Endodermal cell (in vitro differentiated cells): ENCODE measurements at places on chromosomes 11 and 22. TPM values are rescaled to one million over a fixed set of nuclear protein-coding genes. Genes with fewer than 3 reads are reported as not detected.

GRCh38 chr22:25668437-25668836 lies 73.6 kb upstream of the MYO18B start:
- DNase-seq, result no peak
- no peaks in the 10 kb centered on the region for H3K36me3 ChIP-seq
- H3K4me3 ChIP-seq, result no peak overlapping the region
- H3K27ac ChIP-seq, result no peak overlapping the region
- H3K4me1 ChIP-seq, result no peaks in the 10 kb centered on the region

The SAC3D1 gene
- total RNA-seq, result 6.9 to 11.6 TPM (median 11.4 TPM) in 3 replicates

The MS4A13 gene
- not detected in 2 replicates for total RNA-seq

The MPPED1 gene
- 0.11 TPM in 1 of 3 replicates, not detected in the others for total RNA-seq

- no peaks in the 10 kb centered on the region for H3K4me1 ChIP-seq
- DNase-seq, result peak; percentile 33
- no peak overlapping the region for H3K27ac ChIP-seq
Measured at GRCh38 chr11:117918366-117919255, 10.6 kb downstream of the TMPRSS13 start.

DNA sequence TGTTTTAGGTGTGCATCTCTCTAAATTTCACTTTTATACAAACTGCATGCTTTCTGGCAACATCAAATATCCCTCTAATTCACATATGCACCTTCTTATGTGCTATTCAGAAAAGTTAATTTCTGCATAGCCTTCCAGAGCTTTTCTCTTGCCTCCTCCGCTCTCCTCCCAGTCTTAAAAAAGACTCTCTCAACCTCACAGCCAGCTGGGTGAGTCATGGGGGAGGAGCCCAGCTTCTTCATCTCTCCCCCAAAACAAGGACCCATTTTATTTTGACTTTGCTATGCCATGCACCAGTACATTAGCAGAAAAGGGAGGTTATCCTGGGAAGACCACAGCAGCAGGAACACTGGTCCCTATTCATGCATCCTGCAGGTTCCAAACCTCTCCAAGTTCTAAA lies 234.4 kb downstream of the KCNA4 start:
- no peak for DNase-seq
- no peaks in the 10 kb centered on the region for H3K27me3 ChIP-seq
- H3K36me3 ChIP-seq, result no peaks in the 10 kb centered on the region
- H3K4me1 ChIP-seq, result no peaks in the 10 kb centered on the region
- no peak overlapping the region for H3K4me3 ChIP-seq
- H3K27ac ChIP-seq, result no peak overlapping the region

The USP47 gene
- 22.8 to 26.9 TPM (median 26.2 TPM) in 3 replicates for total RNA-seq

The GUCY1A2 gene
- total RNA-seq, result 2.8 and 3.7 TPM in 2 replicates

- H3K27me3 ChIP-seq, result no peaks in the 10 kb centered on the region
- DNase-seq, result no peak
- H3K36me3 ChIP-seq, result no peaks in the 10 kb centered on the region
- H3K4me3 ChIP-seq, result no peak overlapping the region
- peaks cover 8% of the 10 kb centered on the region for H3K4me1 ChIP-seq
- H3K27ac ChIP-seq, result no peak overlapping the region
Measured at GRCh38 chr11:34570584-34570983, 50.3 kb upstream of the EHF start.

DNA sequence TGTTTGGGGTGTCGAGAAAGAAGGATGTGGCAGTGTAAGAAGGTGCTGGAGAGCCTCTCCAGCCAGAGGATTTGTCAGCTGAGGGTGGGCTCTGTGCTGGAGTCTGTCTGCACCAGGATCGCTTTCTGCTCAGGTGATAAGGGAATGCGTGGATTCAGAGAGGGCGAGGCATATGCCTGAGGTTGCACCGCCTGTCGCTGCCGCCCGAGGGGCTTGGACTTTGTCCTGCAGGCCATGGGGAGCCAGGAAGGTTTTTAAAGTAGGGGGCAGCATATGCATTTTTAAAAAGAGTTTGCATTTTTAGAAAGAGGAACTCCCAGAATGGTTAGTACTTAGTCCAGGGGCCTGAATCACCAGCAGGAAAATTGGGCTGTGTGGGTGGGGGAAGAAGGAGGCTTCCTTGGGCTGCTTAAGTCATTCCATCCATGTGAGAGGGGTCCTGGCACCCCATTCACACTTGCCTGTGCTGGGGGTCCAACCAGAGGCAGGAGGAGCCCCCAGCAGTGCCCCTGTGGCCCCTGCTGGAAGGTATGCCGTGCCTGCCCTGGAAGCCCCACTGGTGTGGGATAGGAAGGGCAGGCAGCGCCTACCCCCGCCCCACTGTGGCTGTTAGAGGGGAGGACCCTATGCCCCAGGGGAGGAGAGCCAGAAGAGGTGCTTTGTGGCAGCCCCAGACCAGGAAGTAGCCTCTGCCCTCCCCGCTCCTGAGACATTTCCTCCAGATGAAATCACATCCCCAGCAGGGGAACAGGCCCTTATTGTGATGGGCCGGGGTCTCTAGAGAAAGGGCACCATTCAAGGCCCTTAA lies 35.8 kb upstream of the MYRF start:
- H3K27me3 ChIP-seq, result no peaks in the 10 kb centered on the region
- no peak overlapping the region for H3K4me3 ChIP-seq
- peaks cover 9% of the 10 kb centered on the region for H3K4me1 ChIP-seq
- no peak overlapping the region for H3K27ac ChIP-seq

GRCh38 chr22:29916007-29916544 lies 33.1 kb downstream of the MTMR3 start:
- H3K36me3 ChIP-seq, result no peaks in the 10 kb centered on the region
- no peaks in the 10 kb centered on the region for H3K27me3 ChIP-seq
- no peak for DNase-seq
- H3K4me1 ChIP-seq, result no peaks in the 10 kb centered on the region

- peak; percentile 81 for DNase-seq
- no peaks in the 10 kb centered on the region for H3K36me3 ChIP-seq
- H3K4me1 ChIP-seq, result peaks cover 4% of the 10 kb centered on the region
- H3K27ac ChIP-seq, result no peak overlapping the region
Measured at GRCh38 chr11:70226967-70227366, 23.9 kb downstream of the FADD start.

The OR5AR1 gene
- total RNA-seq, result not detected in 3 replicates

- DNase-seq, result no peak
- H3K36me3 ChIP-seq, result no peaks in the 10 kb centered on the region
- H3K4me3 ChIP-seq, result no peak overlapping the region
- peaks cover 10% of the 10 kb centered on the region for H3K27me3 ChIP-seq
- no peaks in the 10 kb centered on the region for H3K4me1 ChIP-seq
- no peak overlapping the region for H3K27ac ChIP-seq
Measured at GRCh38 chr11:95084509-95084908, 5.1 kb upstream of the ENDOD1 start.

The ENTHD1 gene
- total RNA-seq, result not detected in 2 replicates

DNA sequence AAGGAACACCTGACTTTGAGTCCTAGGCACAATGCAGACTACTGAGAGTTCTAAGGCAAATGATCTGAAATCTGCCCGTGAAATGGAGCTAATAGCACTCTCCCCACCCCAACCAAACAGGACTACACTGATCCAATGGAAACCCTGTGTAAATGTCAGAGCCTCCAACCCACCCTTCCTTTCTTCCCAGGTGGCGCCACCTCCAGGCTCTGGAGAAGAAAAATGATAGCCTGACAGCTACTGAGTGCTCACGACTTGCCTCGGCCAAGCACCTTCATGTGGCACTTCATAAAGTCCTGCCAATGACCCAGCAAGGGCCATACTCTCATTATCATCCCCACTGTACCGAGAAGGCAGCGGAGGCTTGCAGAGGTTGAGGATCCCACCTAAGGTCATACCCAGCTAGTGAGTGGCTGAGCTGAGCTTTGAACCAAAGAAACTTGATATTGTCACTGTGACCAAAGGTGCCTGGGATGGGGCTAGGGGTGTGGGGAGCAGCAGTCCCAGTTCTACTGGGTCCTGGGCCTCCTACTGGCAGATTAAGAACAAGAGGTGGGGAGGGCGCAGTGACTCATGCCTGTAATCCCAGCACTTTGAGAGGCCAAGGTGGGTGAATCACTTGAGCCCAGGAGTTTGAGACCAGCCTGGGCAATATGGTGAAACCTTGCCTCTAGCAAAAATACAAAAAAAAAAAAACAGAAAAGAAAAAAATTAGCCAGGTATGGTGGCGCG lies 20.5 kb downstream of the TST start:
- H3K36me3 ChIP-seq, result no peaks in the 10 kb centered on the region
- no peaks in the 10 kb centered on the region for H3K4me1 ChIP-seq
- no peaks in the 10 kb centered on the region for H3K27me3 ChIP-seq
- peak; percentile 74 for DNase-seq

GRCh38 chr22:26922806-26923205 lies 265.4 kb downstream of the MIAT start:
- no peaks in the 10 kb centered on the region for H3K4me1 ChIP-seq
- peaks cover 5% of the 10 kb centered on the region for H3K27me3 ChIP-seq
- H3K27ac ChIP-seq, result no peak overlapping the region
- H3K4me3 ChIP-seq, result no peak overlapping the region
- peak; percentile 92 for DNase-seq
- H3K36me3 ChIP-seq, result no peaks in the 10 kb centered on the region

- H3K27me3 ChIP-seq, result no peaks in the 10 kb centered on the region
- no peak overlapping the region for H3K27ac ChIP-seq
- no peak for DNase-seq
- no peaks in the 10 kb centered on the region for H3K36me3 ChIP-seq
- H3K4me3 ChIP-seq, result no peak overlapping the region
- peaks cover 7% of the 10 kb centered on the region for H3K4me1 ChIP-seq
Measured at GRCh38 chr11:122897606-122898210, 15.1 kb downstream of the JHY start.

DNA sequence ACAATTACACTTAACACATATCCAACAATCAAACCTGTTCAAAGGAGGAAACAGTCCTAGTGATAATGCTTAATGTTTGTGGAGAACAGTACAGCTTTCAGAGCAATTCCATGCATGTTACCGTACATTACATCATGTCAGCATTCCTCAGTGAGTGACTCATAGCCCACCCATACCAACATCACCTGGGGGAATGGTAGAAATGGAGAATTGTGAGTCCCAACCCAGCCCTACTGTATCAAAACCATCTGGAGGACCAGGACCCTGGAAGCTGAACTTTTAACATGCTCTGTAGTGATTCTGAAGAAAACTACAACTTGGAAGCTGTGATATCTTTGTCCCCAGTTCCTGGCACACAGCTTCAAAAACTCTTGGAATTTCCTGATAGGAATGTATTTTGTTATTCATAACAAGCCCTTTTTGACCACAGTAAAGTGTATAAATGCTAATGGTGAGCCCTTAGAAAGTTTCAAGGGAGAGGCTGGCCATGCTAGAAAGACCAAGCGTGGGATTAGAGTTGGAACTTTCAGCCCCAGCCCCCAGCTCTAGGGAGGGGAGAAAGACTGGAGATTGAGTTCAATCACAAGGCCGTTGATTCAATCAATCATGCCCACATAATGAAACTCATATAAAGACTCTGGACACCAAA lies 301.1 kb downstream of the BUD13 start:
- H3K4me3 ChIP-seq, result no peak overlapping the region
- no peaks in the 10 kb centered on the region for H3K36me3 ChIP-seq
- H3K27ac ChIP-seq, result no peak overlapping the region

The OR51E2 gene
- total RNA-seq, result not detected in 2 replicates

The CNGA4 gene
- 1.7 to 3.2 TPM (median 2.8 TPM) in 3 replicates for total RNA-seq

GRCh38 chr11:31671681-31672080 lies 139.4 kb downstream of the PAX6 start:
- no peaks in the 10 kb centered on the region for H3K27me3 ChIP-seq
- no peak overlapping the region for H3K4me3 ChIP-seq
- DNase-seq, result no peak
- no peak overlapping the region for H3K27ac ChIP-seq
- no peaks in the 10 kb centered on the region for H3K4me1 ChIP-seq
- H3K36me3 ChIP-seq, result no peaks in the 10 kb centered on the region

The UPK3A gene
- 0.70 TPM in 1 of 2 replicates, not detected in the other for total RNA-seq

- H3K4me3 ChIP-seq, result no peak overlapping the region
- H3K4me1 ChIP-seq, result no peaks in the 10 kb centered on the region
- H3K27me3 ChIP-seq, result no peaks in the 10 kb centered on the region
- no peak overlapping the region for H3K27ac ChIP-seq
- no peaks in the 10 kb centered on the region for H3K36me3 ChIP-seq
- peak; percentile 13 for DNase-seq
Measured at GRCh38 chr11:111413849-111414248, 34.8 kb upstream of the POU2AF1 start.

- no peaks in the 10 kb centered on the region for H3K36me3 ChIP-seq
- H3K27ac ChIP-seq, result no peak overlapping the region
- no peaks in the 10 kb centered on the region for H3K4me1 ChIP-seq
- H3K4me3 ChIP-seq, result no peak overlapping the region
- DNase-seq, result no peak
Measured at GRCh38 chr11:19994672-19995071, 165.6 kb downstream of the DBX1 start.

The GRM5 gene
- total RNA-seq, result 0.07 TPM in 1 of 3 replicates, not detected in the others

DNA sequence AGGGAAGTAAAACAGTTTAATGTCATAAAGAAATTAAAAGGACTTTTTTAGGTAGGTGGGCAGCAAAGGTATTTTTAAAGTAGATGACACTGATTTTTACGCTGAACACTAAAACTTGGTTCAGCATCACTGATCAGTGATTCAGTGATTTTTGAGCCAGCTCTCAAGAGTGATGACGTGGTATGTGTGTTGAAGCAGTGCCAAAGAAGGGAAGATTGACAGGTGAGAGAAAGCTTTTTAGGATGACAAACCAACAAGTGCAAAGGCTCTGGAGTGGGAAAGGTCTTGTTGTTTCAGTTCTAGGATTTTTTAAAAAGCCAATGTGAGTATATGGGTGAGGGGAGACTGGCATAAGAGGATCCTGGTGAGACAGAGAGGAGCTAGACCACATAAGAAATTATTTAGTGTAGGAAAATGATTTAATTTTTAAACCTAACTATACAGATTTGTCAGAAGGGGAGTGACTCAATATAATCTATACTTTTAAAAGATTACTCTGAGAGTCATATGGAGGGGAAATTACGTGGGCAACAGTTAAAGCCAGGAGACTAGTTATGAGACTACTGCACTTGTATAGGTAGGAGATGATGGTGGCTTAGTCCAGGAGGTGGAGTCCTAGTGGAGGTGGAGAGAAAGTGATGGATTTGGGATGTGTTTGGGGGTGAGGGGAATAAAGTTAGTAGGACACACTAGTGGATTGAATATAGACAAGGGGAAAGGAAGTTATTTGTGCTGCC lies 17.6 kb upstream of the CALCB start:
- no peak overlapping the region for H3K27ac ChIP-seq
- H3K4me1 ChIP-seq, result no peaks in the 10 kb centered on the region
- H3K27me3 ChIP-seq, result no peaks in the 10 kb centered on the region
- no peaks in the 10 kb centered on the region for H3K36me3 ChIP-seq
- DNase-seq, result no peak
- no peak overlapping the region for H3K4me3 ChIP-seq

- DNase-seq, result peak; percentile 59
- H3K36me3 ChIP-seq, result no peaks in the 10 kb centered on the region
- no peaks in the 10 kb centered on the region for H3K27me3 ChIP-seq
- peaks cover 3% of the 10 kb centered on the region for H3K4me1 ChIP-seq
- no peak overlapping the region for H3K27ac ChIP-seq
Measured at GRCh38 chr11:15276621-15277020, 161.9 kb downstream of the INSC start.

- H3K4me1 ChIP-seq, result no peaks in the 10 kb centered on the region
- H3K27me3 ChIP-seq, result no peaks in the 10 kb centered on the region
- no peaks in the 10 kb centered on the region for H3K36me3 ChIP-seq
- H3K27ac ChIP-seq, result no peak overlapping the region
Measured at GRCh38 chr11:129710423-129710822, 105.2 kb upstream of the TMEM45B start.

- DNase-seq, result no peak
- no peaks in the 10 kb centered on the region for H3K36me3 ChIP-seq
- no peak overlapping the region for H3K27ac ChIP-seq
Measured at GRCh38 chr11:133053124-133053776, 479.1 kb downstream of the OPCML start.

GRCh38 chr11:116725434-116726221 lies 47.2 kb downstream of the BUD13 start:
- H3K27me3 ChIP-seq, result no peaks in the 10 kb centered on the region
- no peaks in the 10 kb centered on the region for H3K36me3 ChIP-seq
- no peak overlapping the region for H3K27ac ChIP-seq
- no peak overlapping the region for H3K4me3 ChIP-seq

The CDC42BPG gene
- 11.1 to 13.2 TPM (median 12.2 TPM) in 3 replicates for total RNA-seq
